HuH-7.5 (cell line): ENCODE measurements at places on chromosomes 11 and 22.

GRCh38 chr11:17770048-17770652 is 35.6 kb downstream of the KCNC1 start:
- DNase-seq, result peak; percentile 86

DNA sequence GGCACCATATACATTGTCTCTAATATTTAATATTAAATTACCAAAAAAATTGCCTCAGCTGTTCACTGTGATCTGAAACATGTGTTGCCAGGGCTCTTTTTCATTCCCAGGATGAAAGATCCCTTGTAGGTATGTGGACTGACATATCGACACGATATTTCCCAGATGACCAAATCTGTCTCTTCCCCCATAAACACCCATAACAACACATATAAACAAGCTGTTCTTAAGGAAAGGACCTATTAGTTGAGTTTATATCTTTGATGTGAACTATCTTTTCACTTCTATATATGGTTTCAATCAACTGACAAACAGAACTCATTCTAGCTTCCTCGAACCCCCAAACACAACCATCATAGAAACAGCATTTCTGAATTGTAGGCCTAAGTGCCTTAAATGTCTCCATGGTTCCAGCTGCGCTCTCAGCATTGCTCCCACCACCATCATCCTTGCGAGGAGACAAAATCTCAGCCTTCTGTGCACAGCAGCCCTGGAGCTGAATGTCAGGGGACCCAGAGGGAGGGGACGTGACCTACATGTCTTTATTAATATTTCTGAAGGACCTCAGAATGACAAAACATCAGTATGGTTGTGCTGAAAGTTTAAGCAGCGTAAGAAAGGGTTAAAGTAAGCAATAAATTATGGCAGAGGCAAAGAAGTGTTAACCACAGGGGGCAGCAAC is 67.0 kb downstream of the ETS1 start:
- no peak for DNase-seq

DNA sequence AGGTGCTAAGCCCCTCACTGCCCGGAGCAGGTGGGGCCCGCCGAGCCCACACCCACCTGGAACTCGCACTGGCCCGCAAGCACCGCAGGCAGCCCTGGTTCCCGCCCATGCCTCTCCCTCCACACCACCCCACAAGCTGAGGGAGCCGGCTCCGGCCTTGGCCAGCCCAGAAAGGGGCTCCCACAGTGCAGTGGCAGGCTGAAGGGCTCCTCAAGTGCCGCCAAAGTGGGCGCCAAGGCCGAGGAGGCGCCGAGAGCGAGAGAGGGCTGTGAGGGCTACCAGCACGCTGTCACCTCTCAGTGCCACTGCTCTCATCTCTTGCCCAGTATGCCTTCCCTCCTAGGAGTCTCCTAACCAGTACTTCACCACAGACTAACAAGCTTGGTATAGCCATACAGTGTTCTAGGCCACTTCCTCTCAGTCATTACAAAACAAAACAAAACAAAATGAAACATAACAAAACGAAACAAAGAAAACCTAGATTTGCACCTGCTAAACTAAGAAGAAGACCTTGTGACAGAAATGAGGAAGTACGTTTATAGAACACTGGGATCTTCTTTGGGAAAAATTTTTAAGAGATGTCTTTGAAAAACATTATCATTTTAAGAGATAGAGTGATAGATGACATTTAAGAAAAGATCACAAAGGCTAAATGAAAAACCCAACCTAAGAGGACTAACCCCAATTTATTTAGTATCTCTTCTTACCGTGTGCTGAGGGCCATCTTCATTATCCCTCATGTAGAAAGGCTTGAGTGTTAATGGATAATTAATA is 47.7 kb upstream of the GAB2 start:
- no peak for DNase-seq

GRCh38 chr11:32438866-32439489 is 3.6 kb upstream of the WT1 start:
- no peak for DNase-seq

- DNase-seq, result no peak
These were observed 589.0 kb upstream of the ANO5 start for GRCh38 chr11:21603886-21604285.

GRCh38 chr11:128053981-128054931 is 533.1 kb downstream of the ETS1 start:
- DNase-seq, result no peak

DNA sequence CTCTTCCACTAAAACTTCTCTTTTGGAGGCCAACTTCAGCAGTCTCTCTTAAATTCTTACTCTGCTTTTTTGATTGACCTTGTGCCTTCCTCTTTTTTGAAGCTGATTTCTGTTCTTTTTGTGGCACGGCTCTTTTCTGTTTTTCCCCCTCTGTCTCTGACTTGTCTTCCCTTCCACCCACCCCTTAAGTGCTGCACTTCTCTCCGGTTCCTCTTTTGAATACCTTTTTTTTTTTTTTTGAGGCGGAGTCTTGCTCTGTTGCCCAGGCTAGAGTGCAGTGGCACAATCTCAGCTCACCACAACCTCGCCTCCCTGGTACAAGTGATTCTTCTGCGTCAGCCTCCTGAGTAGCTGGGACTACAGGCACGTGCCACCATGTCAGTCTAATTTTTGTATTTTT is 211.9 kb downstream of the BLID start:
- DNase-seq, result no peak

DNA sequence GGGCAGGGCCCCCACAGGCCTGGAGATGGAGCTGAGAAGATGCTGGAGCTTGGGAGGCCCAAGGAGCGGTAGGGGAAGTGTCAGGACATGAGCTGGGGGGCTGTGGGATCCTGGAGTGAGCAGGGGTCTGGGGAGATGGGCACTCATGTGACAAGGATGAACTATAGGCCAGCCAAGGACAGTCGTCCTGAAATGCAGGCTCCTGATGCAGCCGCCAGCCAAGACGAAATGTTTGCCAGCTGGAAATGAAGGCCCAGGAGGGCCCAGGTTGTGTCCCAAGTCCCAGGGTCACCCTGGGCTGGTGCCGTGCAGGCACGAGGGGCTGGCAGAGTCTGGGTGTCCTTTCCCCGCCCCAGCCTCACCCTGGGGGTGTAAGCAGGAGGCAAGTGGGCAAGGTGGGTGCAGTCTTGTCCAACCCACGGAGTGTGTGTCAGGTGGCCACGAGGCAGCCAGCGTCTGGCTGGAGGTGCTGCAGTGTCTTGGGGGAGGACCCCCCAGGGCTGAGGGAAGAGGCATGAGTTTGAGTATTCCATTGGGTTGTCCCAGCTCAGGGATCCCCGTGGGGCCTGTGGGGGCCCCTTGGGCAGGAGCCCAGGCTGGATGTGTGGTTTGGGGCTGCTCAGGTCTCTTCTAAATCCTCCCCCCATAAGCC is 21.4 kb downstream of the MRGPRG start:
- no peak for DNase-seq

GRCh38 chr22:47156352-47157092 is 394.1 kb downstream of the TBC1D22A start:
- no peak for DNase-seq

- DNase-seq, result no peak
These were observed 1046.6 kb downstream of the TBC1D22A start for GRCh38 chr22:47808886-47809620.

DNA sequence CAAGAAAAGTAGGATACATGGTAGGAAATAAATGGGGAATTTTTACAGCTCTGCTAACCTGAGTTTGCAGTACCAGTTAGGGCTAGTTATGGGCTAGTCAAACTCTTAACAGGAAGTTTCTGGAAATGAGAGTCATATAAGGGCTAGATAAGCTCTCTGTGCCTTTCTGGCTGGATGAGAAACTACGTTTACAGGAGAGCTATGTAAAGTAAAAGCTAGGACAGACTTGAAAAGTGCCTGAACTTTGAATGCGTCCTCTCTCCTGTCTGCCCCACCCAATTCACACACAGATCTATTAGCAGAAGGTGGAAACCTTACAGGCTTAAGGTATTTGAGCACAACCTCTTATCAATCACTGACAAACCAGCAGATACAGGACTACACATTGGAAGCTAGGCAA is 167.1 kb downstream of the SNX19 start:
- no peak for DNase-seq

DNA sequence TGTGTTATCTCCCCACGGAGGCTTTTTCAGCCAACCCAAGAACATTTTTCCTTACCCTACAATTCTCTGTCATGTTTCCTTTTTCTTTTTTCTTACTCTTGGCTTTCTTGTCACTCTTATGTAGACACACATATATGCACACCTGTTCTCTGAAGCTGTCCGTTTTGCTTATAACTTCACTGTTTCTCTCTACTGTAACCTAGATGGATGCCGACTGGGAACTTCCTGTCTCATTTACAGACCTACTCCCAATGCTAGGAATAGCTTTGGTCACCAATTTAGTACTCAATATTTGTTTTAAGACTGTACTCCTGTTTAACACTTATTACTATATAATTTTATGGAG is 9.9 kb upstream of the CASP12 start:
- DNase-seq, result no peak

- DNase-seq, result peak; percentile 61
These were observed 36.0 kb upstream of the CSNK1E start for GRCh38 chr22:38353142-38353629.

GRCh38 chr11:29395555-29396072 is 621.2 kb downstream of the KCNA4 start:
- no peak for DNase-seq

- peak; percentile 85 for DNase-seq
These were observed 1.0 kb upstream of the LRFN4 start for GRCh38 chr11:66855574-66856495.

DNA sequence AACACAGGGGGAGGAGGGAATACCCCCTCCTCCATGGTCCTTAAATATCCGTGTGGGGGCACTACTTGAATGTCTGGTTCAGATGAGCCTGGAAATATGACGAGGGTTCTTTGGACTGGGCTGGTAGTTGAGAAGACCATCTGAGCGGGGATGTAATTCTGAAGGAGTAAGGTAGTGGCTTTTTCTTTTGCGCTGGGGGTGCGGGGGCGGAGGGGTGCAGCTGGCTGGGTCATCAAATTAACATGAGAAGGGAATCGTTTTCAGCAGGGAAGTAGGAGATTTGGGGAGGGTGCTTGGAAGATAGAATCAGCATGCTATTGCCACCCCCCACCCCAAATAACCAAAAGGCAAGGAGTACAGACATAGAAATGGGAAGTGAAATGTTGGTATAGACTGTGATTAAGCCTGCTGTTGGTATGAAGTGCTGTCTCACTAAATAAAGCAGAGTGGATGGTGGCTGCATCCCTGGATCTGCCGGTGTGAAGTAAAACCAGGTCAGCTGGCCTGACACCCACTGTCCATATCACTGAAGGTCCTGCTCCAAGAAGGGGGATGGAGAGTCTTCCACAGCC is 121.9 kb upstream of the HSD17B12 start:
- DNase-seq, result no peak

GRCh38 chr11:3861683-3862082 is 6.2 kb downstream of the STIM1 start:
- DNase-seq, result no peak

DNA sequence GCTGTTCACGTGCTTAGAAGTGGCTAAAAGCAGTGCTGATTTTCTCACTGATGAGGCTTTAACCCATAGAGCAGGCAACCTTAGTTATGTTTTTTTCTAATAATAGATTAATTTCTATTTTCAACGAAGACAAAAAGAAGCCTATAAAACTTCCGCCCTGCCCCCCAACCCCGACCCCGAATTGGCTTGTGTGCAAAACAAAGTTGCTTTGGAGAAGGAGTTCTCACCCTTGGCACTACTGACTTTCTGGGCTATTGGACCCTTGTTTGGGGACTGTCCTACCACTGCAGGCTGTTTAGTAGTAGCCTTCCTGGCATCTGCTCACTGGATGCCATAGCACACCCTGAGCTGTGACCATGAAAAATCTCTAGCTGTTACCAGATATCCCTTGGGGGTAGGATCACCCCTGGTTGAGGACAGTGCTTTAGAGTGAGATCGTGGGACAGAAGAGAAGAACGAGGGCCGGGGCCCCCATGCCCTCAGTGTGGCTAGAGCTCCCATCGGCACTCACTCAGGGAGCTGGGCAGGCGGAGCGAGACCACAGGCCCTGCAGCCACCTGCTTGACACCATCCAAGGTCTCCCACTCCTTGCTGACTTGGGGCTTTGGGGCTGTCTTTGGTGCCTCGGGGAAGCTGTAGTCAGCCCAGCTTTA is 16.9 kb downstream of the SLC37A2 start:
- no peak for DNase-seq

DNA sequence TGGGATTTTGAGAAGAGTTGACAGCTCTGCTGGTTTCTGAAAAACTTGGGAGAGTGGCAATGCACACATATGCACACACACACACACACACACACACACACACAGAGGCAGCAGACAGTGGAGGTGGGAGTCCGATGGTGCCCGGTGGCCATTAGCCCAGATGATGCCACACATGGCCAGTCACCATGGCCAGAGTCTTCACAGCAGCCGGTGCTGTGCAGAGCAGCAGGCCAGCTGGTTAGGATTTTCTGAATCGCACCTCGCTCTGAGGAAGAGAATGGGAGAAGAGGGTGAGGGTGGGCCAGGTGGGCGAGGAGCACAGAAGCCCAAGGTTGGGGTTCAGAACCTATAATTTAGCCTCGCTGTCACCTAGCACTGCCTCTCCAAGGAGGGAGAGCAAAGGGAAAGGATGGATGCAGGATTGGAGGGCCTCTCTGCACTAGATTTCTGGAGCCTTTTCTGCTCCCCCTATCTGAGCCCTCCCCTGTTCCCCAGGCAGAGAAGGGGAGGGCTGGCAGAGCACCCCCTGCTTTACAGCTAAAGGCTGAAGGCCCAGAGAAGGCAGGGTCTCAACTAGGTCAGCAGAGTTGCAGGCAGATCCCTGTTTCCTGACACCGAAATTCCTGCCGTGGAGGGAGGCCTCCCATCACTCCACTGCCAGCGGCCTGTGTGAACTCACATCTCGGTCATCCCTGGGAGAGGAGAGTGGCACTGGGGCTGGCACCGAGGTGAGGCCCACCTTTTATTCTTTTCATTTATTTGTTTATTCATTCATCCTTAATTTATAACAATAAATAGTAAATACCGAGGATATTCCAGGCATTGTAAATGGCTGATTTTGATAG is 25.8 kb upstream of the FXYD6 start:
- no peak for DNase-seq

- no peak for DNase-seq
These were observed 4.3 kb downstream of the YIF1A start for GRCh38 chr11:66284526-66285078.

DNA sequence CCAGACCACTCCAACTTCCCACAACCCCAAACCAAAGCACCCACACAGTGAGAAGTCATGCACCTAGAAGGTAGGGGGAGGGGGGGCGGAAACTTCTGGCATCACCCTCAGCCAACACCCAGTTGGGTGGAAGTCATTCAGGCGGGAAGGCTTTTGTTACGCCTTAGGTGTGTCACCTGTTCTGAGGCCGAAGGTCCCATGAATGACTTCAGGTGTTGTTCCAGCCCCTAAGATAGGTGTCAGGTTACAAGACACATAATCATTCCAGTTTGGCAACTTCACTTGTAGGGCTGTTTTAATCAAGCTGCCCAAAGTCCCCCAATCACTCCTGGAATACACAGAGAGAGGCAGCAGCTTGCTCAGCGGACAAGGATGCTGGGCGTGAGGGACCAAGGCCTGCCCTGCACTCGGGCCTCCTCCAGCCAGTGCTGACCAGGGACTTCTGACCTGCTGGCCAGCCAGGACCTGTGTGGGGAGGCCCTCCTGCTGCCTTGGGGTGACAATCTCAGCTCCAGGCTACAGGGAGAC is at the start of gene TMPRSS4:
TMPRSS4 (plus strand) TSS at position 325 of the 528 bp plus-strand sequence. CDS start 225 bp downstream, outside the sequence.
- DNase-seq, result peak; percentile 52
